ENCODE measurements at places on chromosomes 12 and 14.

GRCh38 chr14:24281636-24282035, 10.2 kb upstream of the RABGGTA start:
- no peak for DNase-seq

GRCh38 chr14:35993684-35993960, 167.5 kb downstream of the BRMS1L start:
- no peak for DNase-seq

DNA sequence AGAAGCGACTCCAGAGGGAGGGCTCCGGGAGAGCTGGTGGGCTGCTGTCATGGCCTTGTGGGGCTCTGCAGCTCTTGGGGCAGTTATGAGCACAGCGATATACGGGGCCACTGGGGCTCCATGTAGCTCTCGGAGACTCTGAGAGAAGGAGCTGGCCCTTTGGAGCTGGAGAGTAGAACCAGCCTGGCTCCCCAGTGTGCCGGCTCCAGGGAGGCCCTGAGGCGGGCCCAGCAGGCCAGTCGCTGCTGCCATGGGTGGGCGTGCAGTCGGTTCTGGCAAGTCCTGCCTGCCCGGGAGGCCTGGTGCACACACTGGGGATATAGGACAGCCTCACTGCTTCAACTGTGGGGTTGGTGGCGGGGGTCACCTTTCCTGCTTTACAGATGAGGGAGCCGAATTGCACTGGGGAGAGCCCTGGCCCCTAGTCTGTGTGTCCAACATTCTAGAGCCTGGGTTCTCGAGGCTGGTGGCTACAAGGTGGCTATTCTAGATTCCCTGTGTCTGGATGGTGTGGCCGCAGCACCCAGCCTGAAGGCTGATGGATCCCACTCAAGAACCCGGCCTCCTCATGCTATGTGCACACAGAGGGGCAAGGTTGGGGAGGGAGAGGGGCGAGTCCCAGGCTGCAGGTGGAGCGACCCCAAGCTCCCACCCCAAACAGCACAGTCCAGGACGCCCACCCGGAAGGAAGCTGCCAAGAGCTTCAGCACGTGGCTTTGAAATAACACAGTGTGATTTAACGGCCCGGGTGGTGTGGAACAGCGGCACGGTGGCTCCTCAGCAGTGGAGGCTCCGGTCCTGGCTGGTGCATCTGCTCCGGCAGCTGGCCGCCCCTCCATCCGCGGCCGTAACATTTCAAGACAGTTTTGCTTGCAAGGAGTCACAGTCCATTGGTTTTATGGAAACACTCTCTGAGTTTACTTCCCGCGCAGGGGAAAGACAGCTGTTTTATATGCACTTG, 188.3 kb upstream of the C14orf180 start:
- no peak for DNase-seq

DNA sequence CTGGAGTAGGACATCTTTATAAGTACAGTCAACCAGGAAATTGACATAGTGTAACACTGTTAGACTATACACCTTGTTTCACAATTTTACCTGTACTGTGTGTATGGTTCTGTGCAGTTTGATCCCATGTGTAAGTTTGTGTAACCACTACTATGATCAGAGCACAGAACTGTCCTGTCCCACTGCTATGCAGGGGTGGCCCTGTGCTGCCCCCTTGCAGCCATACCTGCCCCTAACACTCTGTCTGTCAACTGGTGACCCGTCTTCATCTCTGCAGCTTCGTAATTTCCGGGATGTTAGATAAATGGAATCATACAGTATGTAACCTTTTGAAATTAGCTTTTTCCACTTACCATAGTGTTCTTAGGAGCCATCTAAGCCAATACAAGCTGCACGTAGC, 58.7 kb upstream of the RD3L start:
- DNase-seq: peak; percentile 14

- no peak for DNase-seq
Measured at GRCh38 chr14:101200008-101200649, 296.6 kb upstream of the RTL1 start.

GRCh38 chr14:49939884-49940510, 47.1 kb downstream of the ARF6 start:
- no peak for DNase-seq

GRCh38 chr12:128339631-128340030, 72.7 kb downstream of the TMEM132C start:
- DNase-seq: no peak

Measured in CD4-positive, alpha-beta T cell treated with Interleukin-10 for 1 hour (primary cell).